Placental epithelial cell (primary cell): ENCODE measurements at places on chromosomes 6 and 20. TPM values are rescaled to one million over a fixed set of nuclear protein-coding genes. Genes with fewer than 3 reads are reported as not detected.

OR2B2 gene
- total RNA-seq = not detected in 2 replicates

ETV7 gene
- not detected in 2 replicates for total RNA-seq

SNAI1 gene
- not detected in 2 replicates for total RNA-seq

HCK gene
- not detected in 2 replicates for total RNA-seq

SIRPG gene
- total RNA-seq = not detected in 2 replicates

TUBB1 gene
- not detected in 2 replicates for total RNA-seq

HRH3 gene
- not detected in 2 replicates for total RNA-seq

OOEP gene
- 0.33 TPM in 1 of 2 replicates, not detected in the other for total RNA-seq

CRISP2 gene
- not detected in 2 replicates for total RNA-seq

PTCHD4 gene
- total RNA-seq = 9.8 and 17.7 TPM in 2 replicates

TMEM74B gene
- total RNA-seq = 0.39 TPM in 1 of 2 replicates, not detected in the other

THEMIS gene
- total RNA-seq = 0.11 TPM in 1 of 2 replicates, not detected in the other

SOBP gene
- total RNA-seq = not detected in 2 replicates
